ENCODE measurements at places on chromosomes 3 and 15.

GRCh38 chr15:62858343-62858742 lies 184.2 kb upstream of the TPM1 start:
- no peak for DNase-seq

DNA sequence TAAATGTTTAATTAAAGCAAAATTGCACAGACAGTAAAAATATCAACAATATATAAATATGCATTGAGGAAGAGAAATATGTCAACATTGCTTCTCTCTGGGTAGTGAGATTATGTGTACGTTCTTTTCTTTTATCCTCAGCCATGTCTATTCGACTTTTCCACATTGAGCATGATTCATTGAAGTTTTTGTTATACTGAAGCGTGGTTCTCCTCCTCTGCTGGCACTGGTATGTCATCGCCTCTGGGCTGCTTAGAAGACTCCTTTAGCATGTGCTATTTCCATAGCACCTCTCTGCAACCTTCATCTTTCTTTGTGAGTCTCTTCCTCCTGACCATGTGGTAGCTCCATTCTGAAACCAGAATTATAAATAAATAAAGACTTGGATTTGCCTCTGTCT lies 65.8 kb upstream of the AKAP13 start:
- no peak for DNase-seq

- DNase-seq, result peak; percentile 36
Measured at GRCh38 chr15:31325595-31326155, 960 bp upstream of the KLF13 start.

- DNase-seq, result no peak
Measured at GRCh38 chr3:192170659-192171058, 556.7 kb downstream of the FGF12 start.

- DNase-seq, result no peak
Measured at GRCh38 chr3:51388286-51389029, 2.6 kb upstream of the RBM15B start.

DNA sequence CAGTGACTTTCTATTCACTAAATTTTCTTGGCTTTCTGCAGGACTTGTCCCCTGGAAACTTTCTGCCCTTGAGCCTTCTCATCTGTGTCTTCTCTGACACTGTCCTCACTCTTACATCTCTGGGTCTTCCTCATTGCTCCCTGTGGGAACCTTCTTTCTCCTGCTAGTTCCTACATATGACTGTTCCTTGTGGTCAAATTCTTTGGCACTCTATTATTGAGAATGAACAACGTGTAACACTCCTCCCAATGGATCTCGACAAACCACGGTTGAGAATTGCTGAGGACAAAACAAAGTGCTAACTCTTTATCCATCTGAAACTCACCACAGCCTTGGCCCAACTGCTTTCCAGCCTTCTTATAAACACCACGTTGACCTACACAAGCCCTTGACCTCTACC lies 3.5 kb upstream of the FAM81A start:
- no peak for DNase-seq

- no peak for DNase-seq
Measured at GRCh38 chr3:14170531-14171159, 7.8 kb downstream of the XPC start.

DNA sequence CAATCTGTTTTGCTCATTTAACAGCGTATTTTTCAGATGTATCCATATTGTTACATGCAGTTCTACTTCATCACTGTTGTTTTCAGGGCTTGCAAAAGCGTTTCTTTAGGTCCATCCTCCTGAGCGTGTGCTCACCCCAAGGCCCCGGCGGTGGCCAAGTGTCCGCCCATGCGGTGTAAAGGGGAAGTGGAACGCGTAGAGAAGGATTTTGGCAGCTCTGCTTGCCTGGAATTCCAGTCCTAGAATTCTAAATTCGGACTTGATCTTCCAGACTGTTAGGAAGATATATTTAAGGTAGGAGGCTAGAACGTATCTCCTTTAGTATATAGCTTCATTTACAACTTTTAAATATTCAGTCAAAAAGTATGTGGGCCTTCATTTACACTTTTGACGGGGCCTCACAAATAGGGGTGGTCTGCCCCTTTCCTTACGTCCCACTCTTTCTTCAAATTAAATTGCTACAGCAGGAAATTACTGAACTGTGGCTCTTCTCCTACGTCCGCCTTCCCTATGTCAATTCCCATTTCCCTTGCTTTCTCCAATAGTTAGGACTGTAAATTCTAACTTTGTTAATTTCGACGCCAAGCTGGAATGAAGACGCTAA lies 609 bp upstream of the TBC1D23 start:
- DNase-seq, result no peak

DNA sequence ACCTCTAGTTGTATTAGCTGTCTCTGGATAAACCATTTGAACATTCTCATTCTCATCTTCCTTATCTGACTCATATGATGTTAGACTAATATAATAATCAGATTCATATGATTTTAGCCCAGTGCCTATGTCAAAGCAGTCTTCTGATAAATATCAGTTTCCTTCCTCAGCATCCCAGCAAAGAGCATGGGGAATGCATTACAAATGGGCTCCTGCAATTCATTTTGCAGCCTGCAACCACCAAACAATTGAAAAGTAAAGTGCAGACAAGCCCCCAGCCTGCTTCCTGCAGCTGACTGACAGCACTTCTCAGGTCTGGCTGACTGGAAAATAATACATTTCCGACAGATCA lies 78.2 kb upstream of the STAC start:
- DNase-seq, result no peak

DNA sequence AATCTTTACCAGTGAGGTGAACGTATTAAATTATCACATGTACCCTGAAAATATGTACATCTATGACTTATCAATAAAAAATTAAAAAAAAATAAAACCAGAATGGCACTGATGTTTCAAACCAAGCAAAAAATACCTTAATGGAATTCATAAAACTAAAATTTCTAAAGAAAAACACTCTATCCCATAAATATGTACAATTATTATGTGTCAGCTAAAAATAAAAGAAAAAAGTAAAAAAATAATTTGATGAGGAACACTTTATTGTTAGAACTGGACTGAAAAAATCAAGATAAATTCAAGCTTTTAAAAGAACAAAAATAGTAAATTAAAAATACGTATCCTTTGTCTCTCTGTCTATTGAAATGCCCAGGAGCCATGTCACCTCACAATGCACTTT lies 63.1 kb downstream of the IL20RB start:
- DNase-seq, result no peak

DNA sequence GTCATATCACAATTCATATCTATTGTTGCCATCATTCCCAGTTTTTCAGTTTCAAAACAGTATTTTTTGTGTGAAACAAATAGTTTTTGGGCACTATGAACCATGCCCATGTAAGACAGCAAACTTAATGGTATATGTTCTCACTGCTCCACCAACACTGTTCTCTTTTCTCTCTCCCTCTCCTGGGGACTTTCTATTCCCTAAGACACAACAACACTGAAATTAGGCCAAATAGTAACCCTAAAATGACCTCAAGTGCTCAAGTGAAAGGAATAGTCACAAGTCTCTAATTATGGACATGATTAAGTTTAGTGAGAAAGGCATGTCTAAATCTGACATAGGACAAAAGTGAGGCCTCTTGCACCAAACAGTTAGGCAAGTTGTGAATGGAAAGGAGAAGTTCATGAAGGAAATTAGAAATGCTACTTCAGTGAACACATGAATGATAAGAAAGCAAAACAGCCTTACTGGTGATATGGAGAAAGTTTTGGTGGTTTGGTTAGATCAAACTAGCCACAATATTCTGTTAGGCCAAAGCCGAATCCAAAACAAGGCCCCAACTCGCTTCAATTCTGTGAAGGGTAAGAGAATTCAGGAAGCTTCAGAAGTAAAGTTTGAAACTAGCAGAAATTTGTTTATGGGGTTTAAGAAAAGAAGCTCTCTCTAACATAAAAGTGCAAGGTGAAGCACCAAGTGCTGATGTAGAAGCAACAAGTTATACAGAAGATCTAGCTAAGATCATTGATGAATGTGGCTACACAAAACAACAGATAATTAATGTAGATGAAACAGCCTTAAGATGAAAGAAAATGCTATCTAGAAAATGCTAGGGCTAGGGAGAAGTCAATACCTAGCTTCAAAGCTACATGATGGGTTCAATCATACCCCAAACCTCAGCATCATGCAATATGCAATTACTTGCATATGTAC lies 104.2 kb downstream of the CBLB start:
- no peak for DNase-seq

Data from NCI-H1436 (cell line).